ENCODE measurements at places on chromosomes 2 and 18.

- no peak for DNase-seq
Measured at GRCh38 chr2:141791521-141791920, 339.3 kb downstream of the LRP1B start.

DNA sequence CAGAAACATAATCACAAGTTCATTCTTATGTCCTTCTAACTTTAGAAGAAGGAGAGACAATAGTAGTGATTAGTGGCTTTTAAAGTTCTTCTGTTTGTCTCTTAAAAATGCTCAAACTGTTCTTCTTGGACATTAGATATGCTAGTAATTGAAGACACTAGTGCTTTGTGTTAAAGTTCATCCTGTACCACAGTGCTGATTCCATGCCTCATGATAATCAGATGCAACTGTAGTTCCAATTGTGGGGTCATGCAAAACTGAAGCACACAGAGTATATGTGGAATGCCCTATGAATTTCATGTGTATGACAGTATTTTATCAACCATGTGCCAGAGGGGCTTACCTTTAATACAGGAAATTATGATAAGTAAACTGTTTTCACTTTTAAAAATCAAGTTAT is 11.4 kb upstream of the KCNJ13 start:
- no peak for DNase-seq

DNA sequence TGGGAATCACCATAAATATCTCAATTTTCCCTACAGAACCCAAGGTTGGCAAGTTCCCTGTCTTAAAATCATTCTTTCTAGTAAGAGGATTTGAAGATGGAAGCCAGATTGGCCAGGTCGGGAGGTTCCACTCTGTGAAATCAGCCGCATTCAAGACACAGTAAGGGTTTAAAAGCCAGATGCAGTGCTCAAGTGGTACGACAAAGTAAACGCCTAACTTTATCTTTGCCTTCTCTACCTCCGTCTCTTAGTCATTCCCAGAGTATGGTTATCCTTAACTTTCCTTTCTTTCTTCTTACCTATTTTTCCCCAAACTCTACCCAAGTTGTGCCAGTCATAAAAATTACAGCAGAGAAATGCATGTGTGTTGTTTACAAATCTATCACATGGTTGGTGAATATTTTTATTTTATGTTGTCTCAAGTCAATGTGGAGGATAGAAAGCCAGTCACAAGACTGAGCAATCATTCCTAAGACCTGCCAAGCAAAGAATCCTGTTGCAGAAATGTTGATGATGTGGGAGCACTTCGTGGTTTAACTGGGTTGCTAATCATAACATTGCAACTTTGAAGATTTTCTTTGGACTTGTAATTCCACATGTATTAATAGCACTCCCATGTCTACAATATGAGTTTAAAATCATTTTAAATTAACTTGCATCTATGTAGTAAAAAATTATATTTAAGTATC is 62.6 kb downstream of the SLC40A1 start:
- no peak for DNase-seq

DNA sequence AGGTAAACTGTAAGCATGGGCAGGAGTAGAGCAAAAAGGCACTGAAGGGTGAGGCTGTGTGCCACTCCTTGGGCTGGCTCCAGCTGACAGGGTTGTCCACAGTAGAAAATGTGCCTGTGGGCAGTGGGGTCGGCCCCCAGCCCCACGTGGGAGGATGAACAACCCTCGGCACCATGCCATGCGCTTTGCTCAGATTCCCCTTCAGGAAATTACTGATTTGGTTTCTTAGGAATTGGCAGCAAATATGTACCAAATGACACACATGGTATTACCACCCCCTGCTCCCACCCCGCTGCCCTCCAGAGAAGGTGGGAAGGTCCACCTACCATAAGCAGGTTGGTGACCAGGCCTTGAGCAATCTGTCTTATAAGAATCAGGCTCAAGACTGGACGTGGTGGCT is 13.6 kb downstream of the ADCY3 start:
- no peak for DNase-seq

DNA sequence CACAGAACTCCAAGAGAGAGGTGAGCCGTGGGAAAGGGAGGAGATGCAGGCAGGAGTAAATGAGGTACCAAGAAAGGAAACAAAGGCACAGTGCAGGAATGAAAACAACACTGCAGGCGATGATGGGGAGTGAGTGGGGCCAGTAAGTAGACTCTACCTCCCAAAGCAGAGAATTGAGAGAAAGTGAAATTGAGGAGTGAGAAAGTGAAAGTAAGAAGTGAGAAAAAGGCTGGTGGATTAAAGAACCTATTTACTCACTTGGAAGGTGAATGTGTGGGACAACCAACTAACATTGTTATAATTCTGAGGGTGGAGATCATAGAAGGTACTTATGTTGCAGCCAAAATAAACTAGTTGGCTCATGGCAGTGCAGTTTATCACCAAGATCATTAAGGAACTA is 193.1 kb upstream of the TMEM200C start:
- no peak for DNase-seq
